Activated naive CD4-positive, alpha-beta T cell treated with anti-CD3 and anti-CD28 coated beads, Interleukin-2, amount 50 U/mL, for 72 hours (primary cell): ENCODE measurements at places on chromosomes 3 and 15.

GRCh38 chr3:110344897-110345767, 726.5 kb upstream of the NECTIN3 start:
- DNase-seq = no peak

GRCh38 chr15:27847775-27848710, 251.1 kb downstream of the OCA2 start:
- no peak for DNase-seq

- DNase-seq = no peak
Measured at GRCh38 chr3:143037867-143038266, 36.5 kb downstream of the U2SURP start.

- DNase-seq = no peak
Measured at GRCh38 chr3:11610044-11610671, 33.6 kb downstream of the VGLL4 start.

DNA sequence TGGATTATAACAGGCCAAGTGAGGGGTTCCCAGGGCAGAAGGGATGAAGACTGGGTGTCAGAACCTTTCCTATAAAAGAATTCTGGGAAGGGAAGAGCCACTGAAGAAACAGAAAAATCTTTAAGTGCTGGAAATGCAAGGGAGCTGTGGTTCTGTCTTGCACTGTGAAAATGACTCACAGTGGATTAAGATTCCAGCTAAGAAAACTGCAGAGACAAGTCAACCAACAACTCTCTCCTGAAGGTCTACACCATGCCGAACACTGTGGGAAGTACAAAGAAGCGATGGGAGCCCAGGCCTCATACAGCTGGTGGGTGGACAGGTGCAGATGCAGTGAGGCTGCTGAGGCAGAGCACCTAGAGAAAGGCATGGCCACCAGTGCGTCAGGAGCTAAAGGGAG, 27.7 kb downstream of the ZDHHC3 start:
- no peak for DNase-seq

DNA sequence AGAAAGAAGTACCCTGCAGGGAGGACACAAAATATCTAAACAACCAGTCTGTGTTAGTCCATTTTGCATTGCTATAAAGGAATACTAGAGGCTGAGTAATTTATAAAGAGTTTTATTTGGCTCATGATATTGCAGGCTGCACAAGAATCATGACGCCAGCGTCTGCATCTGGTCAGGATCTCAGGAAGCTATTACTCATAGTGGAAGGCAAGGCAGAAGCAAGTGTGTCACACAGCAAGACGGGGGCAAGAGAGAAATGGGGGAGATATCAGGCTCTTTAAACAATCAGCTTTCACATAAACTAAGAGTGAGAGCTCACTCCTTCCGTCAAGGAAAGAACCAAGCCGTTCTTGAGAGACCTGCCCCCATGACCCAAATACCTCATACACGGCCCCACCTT, 614.8 kb downstream of the ZIC1 start:
- no peak for DNase-seq

- no peak for DNase-seq
Measured at GRCh38 chr15:63595688-63596087, 1.5 kb upstream of the FBXL22 start.

GRCh38 chr15:67138891-67139855, 73.8 kb downstream of the SMAD3 start:
- no peak for DNase-seq

DNA sequence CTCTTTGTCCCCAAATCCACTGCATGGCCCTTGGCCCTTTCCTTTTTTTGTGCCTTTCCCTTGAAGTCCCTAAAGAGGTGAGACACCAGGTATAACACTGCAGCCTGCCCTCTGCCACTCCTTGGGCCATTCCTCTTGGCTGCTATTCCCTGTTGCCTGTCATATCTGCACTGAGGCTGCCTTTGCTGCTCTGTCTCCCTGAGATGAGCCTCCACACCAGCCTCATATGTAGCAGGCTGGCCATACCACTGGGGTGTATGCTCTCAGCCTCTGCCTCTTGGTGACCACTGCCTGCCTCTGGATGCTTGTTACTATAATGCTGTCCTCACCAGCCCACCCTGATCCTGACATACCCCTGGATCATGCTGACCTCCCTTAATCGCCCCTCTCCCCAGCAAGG, 252.0 kb downstream of the CLSTN2 start:
- DNase-seq = no peak

GRCh38 chr3:173502983-173503568, 105.5 kb downstream of the NLGN1 start:
- no peak for DNase-seq

- DNase-seq = no peak
Measured at GRCh38 chr15:31396881-31397560, 70.4 kb downstream of the KLF13 start.

- DNase-seq = no peak
Measured at GRCh38 chr3:196677353-196677752, 34.7 kb downstream of the CEP19 start.
